ENCODE measurements at places on chromosomes 16 and 17. TPM values are rescaled to one million over a fixed set of nuclear protein-coding genes. Genes with fewer than 3 reads are reported as not detected.
A peak's percentile ranks its signal among the peaks of the same experiment; 100 is the strongest.

DNA sequence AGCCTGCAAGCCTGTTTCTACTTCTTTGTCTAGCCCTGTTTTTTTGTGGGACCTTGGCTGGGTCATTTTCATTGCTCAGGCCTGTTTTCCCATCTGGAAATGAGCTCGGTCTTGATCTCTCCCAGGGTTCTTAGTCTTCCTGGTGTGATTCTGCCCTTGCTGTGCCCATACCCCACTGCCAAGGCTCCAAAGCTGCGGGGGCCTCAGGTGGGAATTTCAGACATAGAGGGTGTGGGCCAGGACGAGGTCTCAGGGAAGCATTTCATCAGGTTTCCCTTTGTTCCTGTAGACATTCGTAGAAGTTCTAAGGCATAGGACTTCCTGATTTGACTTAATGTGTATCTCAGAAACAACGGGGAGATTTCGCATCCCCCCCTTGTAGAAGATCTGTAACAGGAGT is 5.8 kb downstream of the MPRIP start:
- no peak for DNase-seq

GRCh38 chr16:81873843-81874752 is 95.0 kb downstream of the PLCG2 start:
- DNase-seq = peak; percentile 63

GRCh38 chr17:76018801-76019200 is 8.3 kb downstream of the EVPL start:
- DNase-seq = no peak

DNA sequence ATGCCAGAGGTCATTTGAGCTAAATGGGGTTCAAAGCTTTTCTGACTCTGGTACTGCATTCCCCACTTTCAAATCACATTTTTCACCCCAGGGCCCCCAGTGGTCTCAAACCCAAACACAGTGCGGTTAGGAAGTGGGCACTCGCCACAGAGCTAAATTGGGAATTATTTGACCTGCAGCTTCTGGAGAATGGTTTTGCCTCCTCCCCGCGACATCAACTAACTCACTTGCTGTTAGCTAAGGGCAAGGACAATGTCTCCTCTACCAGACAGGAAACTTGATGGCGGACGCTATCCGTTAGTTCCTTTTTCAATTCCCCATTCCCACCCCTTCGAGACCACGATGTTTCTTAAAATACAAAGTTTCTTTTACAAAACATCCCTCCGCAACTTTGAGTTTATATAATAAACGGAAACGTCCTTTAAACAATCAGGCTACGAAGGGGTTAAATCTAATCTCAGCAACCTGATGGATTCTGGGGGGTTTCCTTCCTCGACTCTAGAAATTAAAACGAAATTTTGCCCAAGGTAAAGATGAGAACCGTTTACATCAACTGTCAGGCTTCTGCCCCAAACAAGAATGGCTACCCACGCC is 500 bp upstream of the KAT7 start:
- no peak for DNase-seq

- no peak for DNase-seq
These were observed 716 bp downstream of the TK1 start for GRCh38 chr17:78185981-78186691.

- DNase-seq = no peak
These were observed 8.0 kb downstream of the TNRC6C start for GRCh38 chr17:77966476-77966875.

DNA sequence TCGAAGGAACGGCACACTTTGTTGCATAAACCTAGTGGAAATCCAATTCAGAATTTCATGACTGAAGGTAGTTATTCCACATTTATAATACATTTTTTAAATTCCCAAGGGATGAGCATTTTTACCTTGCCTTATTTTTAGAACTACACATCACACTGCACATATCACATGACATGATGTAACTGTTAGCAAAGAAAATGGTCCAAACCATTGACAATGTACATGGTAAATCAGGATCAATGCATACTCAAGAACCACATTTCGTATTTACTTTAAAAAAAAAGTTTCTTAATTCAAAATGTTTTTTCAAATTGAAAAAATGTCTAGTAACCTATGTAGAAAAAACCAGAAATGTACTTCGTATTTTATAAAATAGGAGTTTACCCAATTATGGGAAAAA is 2.5 kb downstream of the KANSL1 start:
- no peak for DNase-seq

DNA sequence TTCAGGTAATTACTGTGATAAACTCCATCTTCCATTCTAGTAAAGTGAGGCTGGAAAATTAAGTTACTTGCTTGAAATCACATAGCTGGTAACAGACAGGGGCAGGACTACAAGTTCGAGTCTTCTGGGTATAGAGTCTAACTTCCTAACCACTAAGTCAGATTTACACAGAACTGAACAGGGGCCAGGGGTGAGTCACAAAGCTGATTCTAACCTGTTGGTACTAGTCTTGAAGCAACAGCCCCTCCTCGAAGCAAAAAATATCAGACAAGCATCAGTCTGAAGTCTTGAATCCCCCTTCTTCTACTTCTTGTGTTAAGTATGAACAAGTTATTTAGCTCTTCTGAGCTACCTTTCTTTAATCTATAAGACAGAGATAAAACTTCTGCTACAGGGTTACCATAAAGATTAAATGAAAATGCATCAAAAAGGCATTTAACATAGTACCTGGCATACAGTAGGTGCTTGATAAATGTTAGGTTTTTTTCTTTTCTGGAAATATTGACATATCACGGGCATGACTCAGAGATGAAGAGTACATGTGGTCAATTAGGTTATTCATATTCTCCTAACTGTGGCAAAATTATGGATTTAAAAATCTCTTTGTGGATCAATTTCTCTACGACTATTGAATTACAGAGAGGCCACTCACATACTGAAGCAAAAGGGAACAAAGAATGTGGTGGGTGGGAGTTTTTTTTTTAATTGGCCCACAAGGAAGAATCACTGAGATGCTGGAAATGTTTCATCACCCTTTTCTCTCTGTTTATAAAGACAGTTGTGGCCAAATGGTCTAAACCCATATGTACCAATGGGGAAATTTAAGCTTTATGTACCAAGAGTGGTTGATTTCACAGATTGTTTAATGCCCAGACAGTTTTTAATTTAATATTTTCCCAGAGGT is 266.9 kb upstream of the DYNLRB2 start:
- DNase-seq = no peak

DNA sequence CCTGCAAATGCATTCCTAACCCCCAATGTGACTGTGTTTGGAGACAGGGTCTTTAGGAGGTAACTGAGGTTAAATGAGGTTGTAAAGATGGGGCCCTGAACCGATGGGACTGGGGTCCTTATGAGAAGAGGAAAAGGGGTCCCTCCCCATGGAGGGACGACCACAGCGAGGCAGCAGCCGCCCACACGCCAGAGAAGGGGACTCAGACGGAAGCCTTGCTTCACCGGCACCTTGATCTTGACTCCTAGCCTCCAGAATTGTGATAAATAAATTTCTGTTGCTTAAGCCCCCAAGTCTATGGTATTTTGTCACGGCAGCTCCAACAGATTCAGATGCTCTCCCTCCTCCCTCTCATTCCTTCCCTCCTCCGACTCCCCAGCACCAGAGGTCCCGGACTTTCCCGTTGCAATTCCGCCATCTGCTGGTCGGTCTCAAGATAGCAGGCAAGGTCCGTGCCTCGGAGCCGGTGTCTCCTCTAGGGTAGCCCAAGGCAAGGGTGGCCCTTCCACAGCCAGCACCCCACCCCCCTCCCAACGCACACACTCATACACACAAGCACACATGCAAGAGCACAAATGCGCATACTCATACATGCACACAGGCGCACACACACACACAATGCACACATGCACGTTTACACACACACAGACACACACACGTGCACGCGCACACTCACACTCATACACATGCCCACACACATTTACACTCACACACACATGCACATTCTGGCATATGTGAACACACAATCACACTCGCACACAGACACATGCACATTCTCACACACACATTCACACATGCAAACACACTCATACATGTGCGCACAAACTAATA is 23.1 kb upstream of the C16orf78 start:
- peak; percentile 21 for DNase-seq

DNA sequence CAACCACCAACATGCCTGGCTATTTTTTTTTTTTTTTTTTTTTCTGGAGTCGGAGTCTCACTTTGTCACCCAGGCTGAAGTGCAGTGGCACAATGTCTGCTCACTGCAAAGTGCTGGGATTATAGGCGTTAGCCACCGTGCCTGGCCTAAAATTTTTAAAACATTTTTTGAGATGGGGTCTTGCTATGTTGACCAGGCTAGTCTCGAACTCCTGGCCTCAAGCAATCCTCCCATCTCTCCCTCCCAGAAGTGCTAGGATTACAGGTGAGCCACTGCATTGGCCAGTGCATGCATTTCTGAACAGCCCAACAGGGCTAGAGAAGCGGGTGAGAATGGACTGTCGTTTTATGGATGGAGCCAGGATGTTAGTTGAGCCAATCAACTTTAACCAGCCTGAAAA is 72.4 kb downstream of the ERCC4 start:
- no peak for DNase-seq

GRCh38 chr17:59621771-59622170 is 2.1 kb downstream of the CLTC start:
- no peak for DNase-seq

- no peak for DNase-seq
These were observed 60.4 kb upstream of the RPH3AL start for GRCh38 chr17:413016-413350.

GRCh38 chr16:30374538-30374937 is at the start of gene MYL11:
Gene MYL11 (plus strand): TSS chr16:30374802. CDS start chr16:30374858, 56 bp downstream.
- no peak for DNase-seq

- no peak for DNase-seq
These were observed 2.2 kb upstream of the LPCAT2 start for GRCh38 chr16:55506708-55507107.

DNA sequence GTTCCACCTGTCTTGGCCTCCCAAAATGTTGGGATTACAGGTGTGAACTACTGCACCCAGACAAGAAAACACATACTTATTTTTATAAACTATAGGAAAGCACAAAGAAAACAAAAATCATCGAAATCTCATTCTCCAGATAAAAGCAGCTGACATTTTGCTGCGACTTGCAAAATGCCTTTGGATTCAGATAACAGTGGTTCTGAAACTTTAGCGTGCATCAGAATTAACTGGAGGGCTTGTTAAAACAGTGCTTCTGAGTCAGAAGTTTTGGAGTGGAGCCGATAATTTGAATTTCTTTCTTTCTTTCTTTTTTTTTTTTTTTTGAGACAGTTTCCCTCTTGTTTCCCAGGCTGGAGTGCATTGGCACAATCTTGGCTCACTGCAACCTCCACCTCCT is 17.7 kb upstream of the GJD3 start:
- DNase-seq = no peak

Gene PSKH1
- 48.8 TPM for polyA plus RNA-seq

Gene DBNDD1
- 45.7 TPM for polyA plus RNA-seq

Gene CDYL2
- 4.6 TPM for polyA plus RNA-seq

Gene EXOSC6
- 12.6 TPM for polyA plus RNA-seq

Gene CDRT15
- not detected for polyA plus RNA-seq
